ENCODE measurements at places on chromosomes 3 and 15. TPM values are rescaled to one million over a fixed set of nuclear protein-coding genes. Genes with fewer than 3 reads are reported as not detected.

The SPTSSB gene
- total RNA-seq: not detected

The CFAP100 gene
- not detected for total RNA-seq

The USP19 gene
- total RNA-seq: 20.5 TPM

The CP gene
- 6.1 TPM for total RNA-seq

The CORO2B gene
- 3.6 TPM for total RNA-seq

The LINGO1 gene
- total RNA-seq: 9.9 TPM

The AGTR1 gene
- 0.70 TPM for total RNA-seq

The ROPN1 gene
- total RNA-seq: not detected

The CAMK1 gene
- total RNA-seq: 16.1 TPM

The SLC7A14 gene
- total RNA-seq: not detected

The SLC28A1 gene
- not detected for total RNA-seq

The PCBP4 gene
- 12.6 TPM for total RNA-seq

The FAM174B gene
- 10.0 TPM for total RNA-seq

The ROBO2 gene
- not detected for total RNA-seq

The GNAI2 gene
- total RNA-seq: 39.0 TPM

The WDR49 gene
- total RNA-seq: not detected

The CCR9 gene
- not detected for total RNA-seq

The SPRED1 gene
- 8.0 TPM for total RNA-seq
